Spinal cord (tissue), 10 donors: ENCODE measurements at places on chromosomes 2 and 18. TPM values are rescaled to one million over a fixed set of nuclear protein-coding genes. Genes with fewer than 3 reads are reported as not detected.

- peak overlapping the region; percentile 12 for H3K27ac ChIP-seq
- no peak for DNase-seq
- no peaks in the 10 kb centered on the region for H3K27me3 ChIP-seq
- H3K4me3 ChIP-seq: no peak overlapping the region
Measured at GRCh38 chr2:160427629-160428404, 65.8 kb downstream of the RBMS1 start.

DNA sequence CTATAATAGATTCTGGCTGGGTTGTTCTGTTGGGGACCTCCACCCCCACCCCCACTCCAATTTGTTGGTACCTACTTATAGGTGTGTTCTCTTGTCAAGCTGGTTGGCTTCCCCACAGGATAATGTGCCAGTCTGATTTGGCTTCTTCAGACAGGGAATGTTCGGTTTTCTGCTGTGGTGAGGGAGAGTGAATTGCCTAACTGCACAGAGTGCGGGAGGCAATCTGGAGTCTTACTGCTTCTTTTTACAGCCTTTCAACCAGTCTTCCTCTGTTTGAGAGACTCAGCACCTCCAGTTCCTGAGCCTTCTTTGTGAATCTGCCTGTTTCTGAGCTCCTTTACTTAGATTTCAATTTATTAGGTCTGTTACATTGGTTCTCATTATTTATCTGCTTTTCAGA is 27.4 kb upstream of the SNORC start:
- no peak overlapping the region for H3K4me3 ChIP-seq
- no peak for DNase-seq
- no peaks in the 10 kb centered on the region for H3K27me3 ChIP-seq

DNA sequence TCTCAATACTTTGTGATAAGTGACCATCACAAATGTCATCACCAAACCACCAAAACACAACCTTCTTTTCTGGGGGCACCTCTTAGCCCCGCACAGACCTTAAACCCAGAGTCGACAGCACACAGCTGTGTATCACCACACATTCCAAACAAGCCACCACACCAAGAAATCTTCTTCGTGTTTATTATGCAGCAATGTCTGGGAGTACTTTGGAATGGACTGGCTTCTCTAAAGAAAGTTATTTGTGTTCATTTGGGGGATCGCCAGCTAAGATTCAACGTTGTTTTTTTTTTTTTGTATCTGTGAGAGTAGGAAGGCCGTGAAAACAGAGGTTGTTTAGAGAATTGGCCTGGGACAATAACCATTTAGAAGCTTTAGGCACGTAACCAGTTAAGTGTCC is 1.1 kb upstream of the MTA3 start:
- peaks cover 11% of the 10 kb centered on the region for H3K36me3 ChIP-seq
- no peaks in the 10 kb centered on the region for H3K27me3 ChIP-seq
- DNase-seq: no peak
- H3K4me1 ChIP-seq: peaks cover 7% of the 10 kb centered on the region
- H3K27ac ChIP-seq: peak overlapping the region; percentile 73

UPP2 gene
- total RNA-seq: 0.55 TPM

FAM228A gene
- 4.6 TPM for total RNA-seq

DNA sequence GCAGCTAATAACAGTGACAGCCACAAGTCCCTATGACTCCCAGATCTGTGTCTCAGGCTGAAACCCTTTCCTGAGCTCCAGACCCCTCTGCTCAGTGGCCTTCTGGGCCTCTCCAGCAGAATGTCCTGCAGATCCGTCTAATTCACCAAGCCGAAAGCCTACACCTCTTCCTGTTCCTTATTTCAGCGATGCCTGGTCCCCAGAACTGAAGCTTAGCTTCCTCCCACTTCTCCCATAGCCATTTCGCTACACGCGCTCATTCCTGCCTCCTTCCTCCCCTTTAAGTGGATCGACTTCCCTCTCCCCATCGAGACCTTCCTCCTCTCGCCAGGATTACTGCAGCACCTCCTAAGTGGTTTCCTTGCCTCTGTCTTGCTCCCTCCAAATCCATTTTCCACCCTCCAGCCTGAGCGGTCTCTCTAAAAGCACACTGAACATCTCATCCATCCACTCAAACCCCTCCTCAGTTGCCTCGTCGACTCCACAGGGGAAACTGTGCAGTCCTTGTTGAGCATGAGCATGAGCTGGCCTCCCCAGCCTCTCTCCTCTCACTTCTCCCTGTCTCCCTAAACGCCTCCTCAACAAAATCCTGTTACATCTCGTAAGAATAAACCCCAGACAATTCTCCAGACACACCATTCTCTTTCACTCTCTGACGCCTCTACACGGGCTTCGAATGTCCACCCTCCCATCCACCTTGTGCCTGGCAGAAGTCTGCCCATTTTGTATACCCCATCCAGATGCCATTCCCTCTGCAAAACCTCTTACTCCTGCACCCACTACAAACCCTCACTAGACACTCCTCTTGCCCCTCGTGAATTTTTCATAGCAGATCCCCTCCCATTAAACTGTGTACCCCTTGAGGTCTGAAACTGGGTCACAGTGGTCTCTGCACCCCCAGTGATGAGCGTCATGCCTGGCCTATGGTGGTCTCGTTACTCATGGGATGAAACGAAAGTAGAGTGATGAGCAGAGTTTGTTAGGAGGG is 232.6 kb downstream of the ATAD2B start:
- H3K27ac ChIP-seq: no peak overlapping the region
- no peak for DNase-seq
- H3K36me3 ChIP-seq: peaks cover 80% of the 10 kb centered on the region
- no peaks in the 10 kb centered on the region for H3K27me3 ChIP-seq
- H3K4me3 ChIP-seq: no peak overlapping the region
- H3K4me1 ChIP-seq: peaks cover 35% of the 10 kb centered on the region

TUBA4B gene
- not detected for total RNA-seq

DNA sequence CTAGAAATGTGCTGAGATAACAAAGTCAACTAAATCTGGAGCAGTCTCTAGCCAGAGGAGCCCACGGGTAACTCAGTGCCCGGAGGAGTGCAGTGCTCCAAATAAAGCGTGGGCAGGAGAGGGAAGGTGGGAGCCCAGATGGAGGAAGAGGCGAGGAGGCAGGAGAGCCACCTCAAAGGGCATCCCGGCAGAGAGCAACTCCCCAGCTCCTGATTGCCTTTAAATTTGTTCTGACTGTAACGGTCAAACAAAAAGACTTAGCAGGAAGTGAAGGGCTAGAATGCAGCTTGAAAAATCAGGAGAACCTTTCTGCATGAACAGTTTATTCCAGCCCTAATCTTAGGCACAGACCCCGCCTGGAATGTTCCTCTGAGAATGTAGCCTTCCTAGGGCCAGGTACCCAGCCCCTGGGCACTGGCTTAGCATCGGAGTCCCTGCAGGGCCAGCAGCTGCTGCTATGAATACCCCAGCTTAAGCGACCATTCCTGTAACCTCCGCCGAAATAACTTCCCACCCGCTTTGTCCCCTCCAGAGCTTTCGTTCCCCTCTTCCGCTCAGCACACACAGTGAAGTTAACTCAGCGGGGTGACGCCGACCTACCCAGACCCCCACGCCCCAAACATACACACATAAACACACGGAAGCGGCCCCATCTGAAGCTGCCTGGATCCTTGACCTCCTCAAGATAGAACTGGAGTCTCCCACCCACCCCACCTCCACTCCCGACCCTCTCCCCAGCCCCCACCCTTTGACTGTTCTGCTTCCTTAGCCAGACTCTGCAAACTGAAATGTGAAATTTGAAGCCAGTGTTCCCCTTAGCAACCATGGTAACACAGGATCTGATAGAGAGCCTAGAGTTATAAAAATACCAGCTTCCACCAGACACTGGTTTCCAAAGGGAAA is 123.2 kb downstream of the SMAD7 start:
- H3K27ac ChIP-seq: peak overlapping the region; percentile 84
- peak; percentile 21 for DNase-seq
- H3K4me1 ChIP-seq: peaks cover 47% of the 10 kb centered on the region
- H3K27me3 ChIP-seq: no peaks in the 10 kb centered on the region
- H3K36me3 ChIP-seq: peaks cover 18% of the 10 kb centered on the region
- peak overlapping the region; percentile 16 for H3K4me3 ChIP-seq

DNAJC10 gene
- total RNA-seq: 91.8 TPM

- no peaks in the 10 kb centered on the region for H3K27me3 ChIP-seq
- no peaks in the 10 kb centered on the region for H3K36me3 ChIP-seq
- H3K4me3 ChIP-seq: no peak overlapping the region
- peaks cover 9% of the 10 kb centered on the region for H3K4me1 ChIP-seq
- H3K27ac ChIP-seq: no peak overlapping the region
Measured at GRCh38 chr2:217160978-217161973, 301.4 kb upstream of the TNP1 start.

ALPG gene
- not detected for total RNA-seq

- H3K36me3 ChIP-seq: no peaks in the 10 kb centered on the region
- no peak overlapping the region for H3K4me3 ChIP-seq
- H3K27ac ChIP-seq: no peak overlapping the region
- peaks cover 11% of the 10 kb centered on the region for H3K4me1 ChIP-seq
Measured at GRCh38 chr2:240399419-240400324, 35.8 kb upstream of the GPC1 start.

- H3K4me1 ChIP-seq: no peaks in the 10 kb centered on the region
- H3K4me3 ChIP-seq: no peak overlapping the region
- no peak overlapping the region for H3K27ac ChIP-seq
- DNase-seq: no peak
Measured at GRCh38 chr2:24471662-24472061, 19.4 kb upstream of the NCOA1 start.

NLRC4 gene
- total RNA-seq: 1.4 TPM

DNA sequence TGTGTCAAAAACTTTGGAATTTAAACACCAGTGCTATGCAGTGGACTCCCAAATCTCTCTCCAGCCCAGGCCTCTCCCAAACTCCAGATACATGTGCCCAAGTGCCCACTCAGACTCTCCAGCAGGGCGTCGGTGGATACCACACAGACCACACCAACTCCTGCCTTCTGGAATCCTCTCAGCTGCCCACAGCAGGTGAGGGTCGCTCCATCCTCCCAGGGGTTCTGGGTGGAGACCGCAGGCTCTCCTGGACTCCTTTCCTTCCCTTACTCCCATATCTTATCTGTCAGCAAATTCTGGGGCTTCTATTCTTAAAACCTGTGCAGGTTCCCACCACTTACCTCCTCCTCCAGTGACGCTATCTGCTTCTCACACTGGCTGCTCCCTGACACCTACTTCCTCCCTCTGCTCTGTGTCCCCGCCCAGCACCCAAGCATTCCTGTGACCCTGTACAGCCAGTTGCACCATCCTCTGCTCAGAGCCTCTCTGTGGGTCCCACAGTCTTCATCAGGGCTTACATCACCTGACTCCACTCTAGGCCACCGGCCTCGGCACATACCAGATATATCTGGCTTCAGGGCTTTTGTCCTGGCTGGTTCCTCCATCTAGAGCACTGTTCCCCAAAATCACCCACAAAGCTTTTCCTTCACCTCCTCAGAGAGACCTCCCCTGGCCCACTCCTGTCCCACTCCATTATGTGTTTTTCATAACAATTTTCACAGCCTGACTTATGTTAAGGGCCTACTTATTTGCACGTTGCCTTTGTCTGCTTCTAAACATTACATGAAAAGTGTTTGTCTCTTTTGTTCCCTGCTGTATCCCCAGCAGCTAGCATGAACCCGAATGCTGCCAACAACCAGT is 2.6 kb upstream of the IMP4 start:
- H3K27ac ChIP-seq: no peak overlapping the region
- no peak for DNase-seq
- H3K4me1 ChIP-seq: peaks cover 32% of the 10 kb centered on the region
- H3K36me3 ChIP-seq: peaks cover 36% of the 10 kb centered on the region

- no peak overlapping the region for H3K4me3 ChIP-seq
- H3K27ac ChIP-seq: no peak overlapping the region
- no peak for DNase-seq
- H3K36me3 ChIP-seq: no peaks in the 10 kb centered on the region
Measured at GRCh38 chr2:46751897-46752296, 163.7 kb downstream of the MCFD2 start.

ALLC gene
- 8.2 TPM for total RNA-seq

GRCh38 chr2:121992700-121993099 is 237.2 kb downstream of the TSN start:
- no peak overlapping the region for H3K27ac ChIP-seq
- DNase-seq: no peak
- no peaks in the 10 kb centered on the region for H3K4me1 ChIP-seq
- H3K36me3 ChIP-seq: no peaks in the 10 kb centered on the region
- no peaks in the 10 kb centered on the region for H3K27me3 ChIP-seq

- no peak overlapping the region for H3K27ac ChIP-seq
- H3K27me3 ChIP-seq: no peaks in the 10 kb centered on the region
- no peak for DNase-seq
- H3K4me3 ChIP-seq: no peak overlapping the region
- no peaks in the 10 kb centered on the region for H3K4me1 ChIP-seq
Measured at GRCh38 chr2:52135235-52135634, 1103.3 kb upstream of the NRXN1 start.

- DNase-seq: no peak
- H3K27ac ChIP-seq: no peak overlapping the region
- H3K4me3 ChIP-seq: no peak overlapping the region
- H3K27me3 ChIP-seq: no peaks in the 10 kb centered on the region
Measured at GRCh38 chr2:155145758-155146229, 447.3 kb downstream of the KCNJ3 start.

GRCh38 chr2:13607139-13607538 is 890.4 kb downstream of the TRIB2 start:
- DNase-seq: no peak
- no peaks in the 10 kb centered on the region for H3K4me1 ChIP-seq
- H3K4me3 ChIP-seq: no peak overlapping the region
- no peaks in the 10 kb centered on the region for H3K36me3 ChIP-seq
- H3K27ac ChIP-seq: no peak overlapping the region

GRCh38 chr18:6866552-6867085 is 137.1 kb downstream of the ARHGAP28 start:
- no peak for DNase-seq
- no peaks in the 10 kb centered on the region for H3K36me3 ChIP-seq
- no peaks in the 10 kb centered on the region for H3K4me1 ChIP-seq
- no peaks in the 10 kb centered on the region for H3K27me3 ChIP-seq

CROCC2 gene
- 0.30 TPM for total RNA-seq

DNA sequence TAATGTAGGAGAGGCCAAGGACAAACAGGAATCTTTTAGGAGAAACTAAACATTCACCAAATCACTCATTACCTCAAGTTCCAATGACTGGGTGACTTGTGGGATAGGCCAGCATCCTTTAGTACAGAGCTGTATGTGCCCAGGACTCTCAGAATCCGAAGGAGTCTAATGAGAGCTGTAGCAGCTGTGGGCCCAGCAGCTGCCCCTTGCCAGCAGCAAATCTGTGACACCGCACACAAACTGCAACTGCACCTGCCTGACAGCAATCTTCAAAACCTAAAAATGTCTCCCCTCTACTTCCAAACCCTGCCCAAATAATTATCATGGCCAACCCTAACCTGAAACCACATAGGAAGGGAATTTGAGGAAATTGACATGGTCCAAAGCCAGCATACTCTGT is 44.5 kb upstream of the ACVR2A start:
- H3K36me3 ChIP-seq: no peaks in the 10 kb centered on the region
- no peaks in the 10 kb centered on the region for H3K4me1 ChIP-seq
- no peak overlapping the region for H3K4me3 ChIP-seq
- DNase-seq: no peak
- H3K27me3 ChIP-seq: no peaks in the 10 kb centered on the region

DNA sequence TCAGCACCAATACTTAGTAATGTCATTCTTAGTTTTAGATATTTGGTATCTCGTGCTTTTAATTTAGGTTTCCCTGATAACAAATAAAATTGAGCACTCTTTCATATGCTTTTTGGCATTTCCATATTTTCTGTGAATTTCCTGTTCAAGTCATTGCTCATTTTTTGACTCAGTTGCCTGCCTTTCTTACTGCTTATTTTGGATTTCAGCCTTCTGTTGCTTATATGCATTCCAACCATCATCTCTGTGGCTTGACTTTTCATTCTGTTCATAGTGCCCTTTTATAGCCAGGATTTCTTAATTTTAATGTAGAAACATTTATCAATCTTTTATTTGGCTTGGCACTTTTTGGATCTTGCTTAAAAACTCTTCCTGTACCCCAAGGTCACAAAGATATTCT is 14.5 kb upstream of the KIF3C start:
- H3K27me3 ChIP-seq: no peaks in the 10 kb centered on the region
- DNase-seq: no peak
- H3K4me3 ChIP-seq: no peak overlapping the region
- peaks cover 21% of the 10 kb centered on the region for H3K4me1 ChIP-seq

ITGA6 gene
- total RNA-seq: 95.2 TPM
